ENCODE measurements at places on chromosomes 7 and 10.

DNA sequence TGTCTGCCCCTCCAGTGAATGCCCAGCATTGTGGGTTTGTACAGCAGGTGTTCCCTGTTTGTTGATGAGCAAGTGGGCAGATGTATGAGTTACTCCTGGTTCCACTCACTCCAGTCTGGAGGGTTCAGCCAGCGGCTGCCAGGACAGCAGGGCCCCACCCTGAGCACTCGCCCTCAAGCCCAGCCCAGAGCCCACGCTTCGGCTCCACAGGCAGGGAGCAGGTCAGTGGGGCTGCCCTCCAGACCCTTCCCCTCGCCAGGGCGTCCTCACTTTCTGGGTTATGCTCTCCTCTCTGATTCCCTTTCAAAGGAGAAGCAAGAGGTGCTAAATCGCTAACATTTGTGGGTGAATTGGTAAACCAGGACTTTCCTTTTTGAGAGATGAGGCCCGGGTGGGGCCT, 4.8 kb upstream of the VIPR2 start:
- DNase-seq: no peak

- no peak for DNase-seq
Measured at GRCh38 chr10:24929056-24929544, 23.3 kb downstream of the PRTFDC1 start.

GRCh38 chr7:16993543-16993942, 111.8 kb upstream of the AGR3 start:
- no peak for DNase-seq

DNA sequence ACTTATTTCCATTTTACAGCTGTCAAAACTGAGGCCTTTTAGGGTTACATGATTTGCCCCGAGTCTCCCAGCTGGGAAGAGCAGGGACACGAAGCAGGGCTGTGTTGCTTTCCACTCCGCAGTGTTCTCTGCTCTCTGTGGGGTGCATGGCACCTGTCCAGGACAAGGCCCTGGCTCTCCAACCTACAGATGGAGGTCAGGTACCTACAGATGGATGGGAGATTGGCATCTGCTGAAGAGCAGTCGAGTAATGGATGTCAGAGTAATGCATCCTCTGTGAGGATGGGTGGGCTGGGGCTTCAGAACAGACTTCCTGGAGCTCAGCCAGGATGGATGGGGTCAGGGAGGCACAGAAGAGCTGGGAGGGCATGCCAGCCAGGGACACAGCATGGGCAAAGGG, 85.0 kb downstream of the EMX2 start:
- DNase-seq: no peak

DNA sequence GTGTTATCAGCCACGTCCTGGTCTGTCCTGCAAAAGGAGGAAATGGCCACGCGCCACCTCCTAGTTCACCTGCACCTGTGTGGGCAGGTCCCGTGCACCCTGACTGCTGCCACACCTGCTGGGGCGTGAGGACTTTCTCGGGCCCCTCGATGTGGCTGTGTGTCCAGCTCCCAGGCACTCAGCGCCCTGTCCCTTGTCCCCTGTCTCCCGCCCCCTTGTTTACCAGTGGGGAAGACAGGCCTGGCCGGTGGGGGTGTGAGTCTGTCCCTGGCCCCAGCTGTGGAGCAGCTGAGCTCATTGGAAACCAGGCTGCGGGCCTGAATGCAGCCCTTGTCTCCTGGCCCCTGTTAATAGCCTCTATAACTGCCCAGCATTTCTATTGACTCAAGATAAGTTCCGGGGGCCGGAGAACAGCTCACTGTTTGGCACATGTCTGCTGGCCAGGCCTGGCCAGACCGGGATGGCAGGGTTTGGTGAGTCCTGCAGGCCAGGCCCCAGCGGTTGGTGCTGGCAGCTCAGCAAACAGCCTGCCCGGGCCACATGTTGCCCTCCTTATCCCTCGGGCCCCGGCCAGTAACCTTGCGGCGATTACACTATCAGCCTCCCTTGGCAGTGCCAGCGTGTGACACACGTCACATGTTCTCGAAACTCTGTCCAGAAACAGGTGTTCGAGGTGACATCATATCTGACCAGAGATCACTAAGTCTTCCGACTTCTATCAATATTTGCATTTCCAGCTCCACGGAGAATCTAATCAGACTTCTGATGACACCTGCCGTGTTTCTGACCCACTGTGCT, 52.1 kb downstream of the FOXL3 start:
- DNase-seq: no peak

GRCh38 chr10:80068270-80068669, 10.2 kb upstream of the TMEM254 start:
- DNase-seq: no peak

- DNase-seq: peak; percentile 95
Measured at GRCh38 chr7:32586291-32587221, 91.3 kb downstream of the AVL9 start.

DNA sequence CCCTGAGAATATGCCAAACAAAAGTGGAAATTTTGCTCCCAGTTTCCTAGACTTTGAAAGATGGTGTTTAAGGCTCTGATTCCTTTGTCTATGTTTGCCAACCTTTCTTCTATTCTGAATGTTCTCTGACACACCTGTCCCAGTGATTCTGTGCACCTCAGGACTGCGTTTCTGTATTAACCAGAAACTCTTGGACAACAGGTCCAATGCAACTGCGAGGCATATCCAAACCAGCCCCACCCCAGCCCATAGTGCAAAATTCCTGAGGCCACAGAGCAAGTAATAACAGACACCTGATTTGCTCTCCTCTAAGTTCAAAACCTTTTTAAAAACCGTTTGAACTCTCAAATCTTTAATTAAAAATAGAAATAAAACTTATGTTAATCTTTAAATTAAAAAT, 37.0 kb upstream of the MSRB2 start:
- no peak for DNase-seq
